ENCODE measurements at places on chromosomes 5 and 9.

GRCh38 chr5:94423411-94423810 lies 195.0 kb downstream of the KIAA0825 start:
- no peak for DNase-seq

GRCh38 chr9:109426626-109427402 lies 71.3 kb downstream of the PTPN3 start:
- DNase-seq, result no peak

- no peak for DNase-seq
Measured at GRCh38 chr9:92171822-92172221, 56.6 kb upstream of the SPTLC1 start.

- DNase-seq, result no peak
Measured at GRCh38 chr5:143447983-143448382, 44.5 kb upstream of the NR3C1 start.

- no peak for DNase-seq
Measured at GRCh38 chr9:70609542-70610286, 195.3 kb upstream of the KLF9 start.

- no peak for DNase-seq
Measured at GRCh38 chr9:8783941-8784340, 984.4 kb upstream of the DMAC1 start.

GRCh38 chr5:111530298-111530740 lies 18.0 kb upstream of the STARD4 start:
- peak; percentile 77 for DNase-seq

DNA sequence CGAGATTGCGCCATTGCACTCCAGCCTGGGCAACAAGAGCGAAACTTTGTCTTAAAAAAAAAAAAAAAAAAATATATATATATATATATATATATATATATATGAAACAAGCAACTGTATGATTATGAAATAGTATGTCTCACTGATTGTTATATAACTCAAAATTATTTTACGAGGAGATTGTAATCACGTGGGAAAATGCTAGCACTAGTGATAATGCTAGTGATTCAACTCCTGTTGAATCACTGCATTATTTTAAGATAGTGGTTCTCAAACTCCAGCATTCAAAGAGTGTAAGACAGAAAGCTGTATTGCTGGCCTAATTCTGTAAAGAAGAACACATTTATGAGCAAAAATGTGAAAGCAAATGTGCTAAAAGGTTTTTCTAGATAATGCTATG lies 12.4 kb upstream of the PTPN3 start:
- DNase-seq, result no peak

DNA sequence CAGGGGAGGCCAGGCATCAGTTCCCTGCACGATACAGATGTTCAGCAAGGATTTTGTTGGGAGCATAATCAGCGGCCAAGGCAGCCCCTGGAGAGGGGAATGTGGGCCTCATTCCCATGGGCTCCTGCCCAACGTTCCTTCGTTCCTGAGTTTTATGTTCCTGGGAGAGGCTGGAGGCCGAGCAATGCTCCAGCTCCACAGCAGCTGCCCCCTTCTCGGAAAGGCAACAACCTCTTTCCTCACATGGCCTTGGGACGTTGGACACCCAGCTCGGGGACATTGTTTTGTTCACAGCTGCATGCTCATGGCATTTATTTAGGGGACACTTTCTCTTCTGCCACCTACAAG lies 63.8 kb upstream of the COL15A1 start:
- no peak for DNase-seq

DNA sequence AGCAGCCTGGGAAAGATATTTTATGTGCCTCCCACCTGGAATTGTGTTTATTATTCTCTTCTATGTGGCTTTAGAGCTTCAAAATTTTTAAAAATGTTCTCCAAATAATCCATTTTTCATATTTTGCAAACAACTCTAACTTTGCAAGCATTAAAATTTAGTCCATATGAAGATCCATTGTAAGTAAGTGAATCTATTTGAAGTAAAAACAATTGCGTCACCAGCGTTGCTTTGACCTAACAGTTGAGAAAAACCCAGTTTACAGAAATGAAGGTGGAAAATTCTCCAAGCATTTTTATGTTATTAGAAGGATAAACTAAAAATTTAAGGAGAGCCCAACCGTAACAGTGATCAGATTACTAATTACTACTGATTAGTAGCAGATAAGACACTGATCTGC lies 38.9 kb upstream of the TLX3 start:
- no peak for DNase-seq

DNA sequence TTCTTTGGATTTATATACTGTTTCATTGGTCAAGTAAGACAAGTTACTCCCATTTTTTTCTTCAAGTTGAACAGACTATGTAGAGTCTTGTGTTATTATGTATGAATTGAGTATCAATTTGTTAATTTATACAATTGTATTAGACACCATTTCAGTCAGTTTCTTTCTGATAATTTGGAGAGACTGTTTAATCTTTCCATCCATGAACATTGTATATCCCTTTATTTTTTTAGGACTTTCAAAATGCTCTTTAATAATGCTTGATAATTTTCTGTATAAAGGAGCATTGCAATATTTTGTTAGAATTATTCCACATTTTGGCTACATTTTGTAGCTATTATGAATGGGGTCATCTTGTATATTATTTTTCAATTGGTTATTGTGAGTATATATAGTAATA lies 69.1 kb upstream of the PJA2 start:
- DNase-seq, result no peak

- DNase-seq, result peak; percentile 78
Measured at GRCh38 chr5:99037668-99038067, 108.9 kb upstream of the CHD1 start.

- no peak for DNase-seq
Measured at GRCh38 chr5:160089531-160089930, 29.7 kb downstream of the PWWP2A start.

DNA sequence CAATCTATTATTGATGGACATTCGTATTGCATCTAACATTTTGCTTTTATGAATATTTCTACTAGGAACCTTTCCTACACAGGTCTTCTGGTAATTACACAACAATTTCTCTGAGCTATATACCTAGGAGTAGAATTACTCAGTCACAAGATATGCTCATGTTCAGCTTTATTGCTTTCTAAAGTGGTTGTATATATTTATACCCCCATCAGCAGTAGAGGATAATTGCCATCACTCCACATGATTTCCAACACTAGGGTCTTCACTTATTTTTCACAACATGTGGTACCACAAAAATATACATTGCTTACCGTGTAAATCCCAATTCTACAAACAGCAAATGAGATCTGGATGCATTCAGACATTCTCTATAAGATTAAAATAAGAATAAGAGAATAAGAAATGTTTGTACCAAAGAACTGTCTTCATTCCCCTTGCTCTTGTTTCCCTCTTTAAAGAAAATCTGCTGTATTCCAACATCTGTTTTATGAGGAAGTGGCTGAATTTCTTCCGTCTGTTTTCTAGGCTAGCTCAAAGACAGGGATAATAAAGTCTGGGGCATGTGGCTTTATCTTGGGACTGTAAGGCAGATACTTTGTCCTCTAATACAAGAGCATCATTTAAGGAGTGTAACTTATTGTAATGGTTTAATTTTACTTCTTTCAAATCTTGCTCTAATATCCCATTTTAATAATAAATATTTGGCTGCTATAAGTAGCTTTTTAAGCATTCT lies 28.2 kb downstream of the ARL15 start:
- no peak for DNase-seq

DNA sequence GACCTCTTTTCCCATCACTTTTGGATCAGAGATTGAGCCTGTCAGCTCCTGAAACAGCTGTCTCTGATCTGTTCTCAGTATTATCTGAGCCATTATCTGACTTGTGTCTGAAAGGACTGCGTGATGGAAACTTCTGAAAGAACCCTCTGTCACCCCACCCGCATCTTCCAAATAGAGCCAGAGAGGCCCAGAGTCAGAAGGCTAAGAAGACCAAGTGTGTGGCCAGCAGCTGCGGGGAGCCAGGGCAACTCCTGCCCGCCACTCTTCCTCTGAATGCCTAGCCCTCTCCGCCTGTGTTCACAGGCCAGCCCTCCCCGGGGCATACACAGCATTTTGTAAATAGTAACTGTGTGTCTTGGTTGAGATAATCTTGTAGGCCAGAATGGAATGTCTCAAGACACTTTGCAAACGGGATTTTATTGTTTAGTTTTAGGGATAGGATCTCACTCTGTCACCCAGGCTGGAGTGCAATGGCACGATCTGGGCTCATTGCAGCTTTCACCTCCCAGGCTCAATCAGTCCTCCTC lies 92.7 kb downstream of the AOPEP start:
- no peak for DNase-seq

DNA sequence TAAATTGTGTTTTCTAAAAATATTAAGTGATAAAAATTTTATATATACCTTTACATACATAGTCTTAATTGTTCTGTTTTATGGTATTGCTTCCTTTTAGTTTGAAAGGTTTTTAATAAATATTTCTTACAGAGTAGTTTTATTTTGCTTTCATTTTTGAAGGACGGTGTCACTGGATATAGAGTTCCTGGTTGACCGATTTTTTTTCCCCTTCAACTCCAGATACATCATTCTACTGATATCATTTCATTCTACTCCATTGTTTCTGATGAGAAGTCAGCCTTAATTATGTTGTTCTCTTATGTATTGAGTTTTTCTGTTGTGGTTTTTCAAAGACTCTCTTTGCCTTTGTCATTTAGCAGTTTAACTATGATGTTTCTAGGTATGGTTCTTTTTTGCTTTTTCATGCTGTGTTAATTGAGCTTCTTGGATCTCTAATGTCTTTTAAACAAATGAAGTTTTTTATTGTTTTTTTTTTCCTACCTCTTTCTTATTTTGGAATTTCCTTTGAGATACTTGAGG lies 30.4 kb downstream of the MTREX start:
- no peak for DNase-seq

GRCh38 chr5:82137205-82137604 lies 140.9 kb downstream of the RPS23 start:
- no peak for DNase-seq

- DNase-seq, result no peak
Measured at GRCh38 chr5:111518777-111519176, 6.4 kb upstream of the STARD4 start.

DNA sequence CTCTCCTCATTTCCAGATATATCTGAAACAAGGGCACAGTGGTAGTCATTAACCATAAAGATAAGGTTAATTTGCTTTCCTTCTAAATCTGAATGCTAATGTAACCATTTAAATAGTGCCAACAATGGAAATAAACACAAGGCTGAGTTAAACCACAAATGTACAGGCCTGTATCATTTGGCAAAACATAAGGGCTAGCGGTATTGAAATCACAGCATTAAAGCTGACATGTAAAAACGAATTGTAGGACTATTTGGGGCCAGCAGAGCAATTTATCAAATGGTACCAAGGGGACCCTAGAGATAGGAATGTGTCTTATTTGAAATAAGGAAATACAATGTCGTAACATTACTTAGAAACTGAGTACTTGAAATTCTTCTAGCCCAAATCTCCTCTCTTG lies 247.5 kb upstream of the RPS23 start:
- DNase-seq, result no peak

GRCh38 chr9:90969021-90969675 lies 167.5 kb downstream of the SYK start:
- DNase-seq, result no peak

DNA sequence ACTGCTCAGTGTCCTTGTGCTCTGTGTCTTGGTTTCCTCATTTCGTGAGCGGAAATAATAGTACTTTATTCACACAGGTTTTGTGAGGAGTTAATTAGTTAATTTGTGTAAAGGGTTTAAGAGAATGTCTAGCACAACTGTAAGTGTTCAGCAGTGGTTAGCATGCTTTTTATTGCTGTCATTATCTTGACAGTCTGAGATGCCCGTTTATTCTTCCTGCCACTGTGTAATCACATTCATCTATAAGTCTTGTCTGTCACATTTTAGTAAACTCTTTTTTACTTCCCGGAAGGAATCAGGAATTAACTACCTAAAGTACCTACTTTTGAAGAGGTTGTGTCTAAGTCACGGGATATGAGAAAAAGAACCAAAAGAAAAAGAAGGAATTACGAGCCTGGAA lies 38.0 kb downstream of the IQGAP2 start:
- DNase-seq, result no peak

GRCh38 chr5:107670932-107671741 lies at the start of gene EFNA5:
TSS of gene EFNA5 (minus strand) at chr5:107670937.
- DNase-seq, result no peak

- no peak for DNase-seq
Measured at GRCh38 chr5:43044181-43044914, 4.2 kb upstream of the ANXA2R start.

DNA sequence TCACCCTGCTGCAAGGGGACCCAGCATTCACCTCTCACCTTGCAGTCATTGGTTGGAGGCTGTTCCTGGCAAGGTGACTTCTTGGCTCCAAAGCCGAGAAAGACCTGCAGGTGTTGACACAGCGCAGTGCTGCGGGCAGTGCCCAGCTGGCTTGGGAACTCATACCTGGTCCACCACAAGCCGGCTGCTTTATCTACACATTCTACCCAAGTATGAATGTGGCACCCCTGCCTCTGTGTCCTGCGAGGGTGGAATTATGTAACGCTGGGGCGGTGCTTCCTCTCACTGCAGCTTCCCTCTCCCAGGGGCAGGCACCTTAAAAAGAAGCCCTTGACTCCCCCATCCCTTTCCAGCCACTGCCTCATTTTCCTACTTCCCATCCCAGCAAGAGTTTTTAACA lies 2.5 kb upstream of the ZMYND19 start:
- no peak for DNase-seq

All from activated effector memory CD4-positive, alpha-beta T cell treated with Interleukin-2 at 50 U/mL for 16 hours (primary cell).